ENCODE measurements at places on chromosomes 1 and 21.

GRCh38 chr21:36015045-36015444 is 45.3 kb downstream of the SETD4 start:
- no peak for DNase-seq

DNA sequence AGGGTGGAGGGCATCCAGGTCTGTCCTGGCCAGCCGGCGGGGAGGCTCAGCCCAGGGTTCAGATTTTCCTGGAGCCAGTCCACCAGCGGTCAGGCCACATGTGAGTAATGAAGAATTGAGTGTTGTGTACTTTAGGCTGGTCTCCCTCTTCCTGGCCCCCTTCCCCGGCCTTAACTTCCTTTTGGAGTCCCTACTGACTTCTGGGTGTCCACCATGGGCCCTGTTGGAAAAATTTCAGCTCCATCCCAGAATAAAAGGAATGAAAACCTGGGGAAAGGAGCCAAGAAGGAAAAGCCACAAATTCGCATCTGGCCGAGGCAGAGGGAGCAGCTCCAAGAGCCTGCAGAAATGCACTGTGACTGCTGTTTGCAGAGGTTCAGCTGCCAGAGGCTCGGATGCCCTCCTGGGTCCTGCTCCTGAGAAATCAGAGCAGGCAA is 35.5 kb upstream of the HHAT start:
- DNase-seq, result no peak

GRCh38 chr1:40094466-40095110 is 2.5 kb downstream of the PPT1 start:
- no peak for DNase-seq

DNA sequence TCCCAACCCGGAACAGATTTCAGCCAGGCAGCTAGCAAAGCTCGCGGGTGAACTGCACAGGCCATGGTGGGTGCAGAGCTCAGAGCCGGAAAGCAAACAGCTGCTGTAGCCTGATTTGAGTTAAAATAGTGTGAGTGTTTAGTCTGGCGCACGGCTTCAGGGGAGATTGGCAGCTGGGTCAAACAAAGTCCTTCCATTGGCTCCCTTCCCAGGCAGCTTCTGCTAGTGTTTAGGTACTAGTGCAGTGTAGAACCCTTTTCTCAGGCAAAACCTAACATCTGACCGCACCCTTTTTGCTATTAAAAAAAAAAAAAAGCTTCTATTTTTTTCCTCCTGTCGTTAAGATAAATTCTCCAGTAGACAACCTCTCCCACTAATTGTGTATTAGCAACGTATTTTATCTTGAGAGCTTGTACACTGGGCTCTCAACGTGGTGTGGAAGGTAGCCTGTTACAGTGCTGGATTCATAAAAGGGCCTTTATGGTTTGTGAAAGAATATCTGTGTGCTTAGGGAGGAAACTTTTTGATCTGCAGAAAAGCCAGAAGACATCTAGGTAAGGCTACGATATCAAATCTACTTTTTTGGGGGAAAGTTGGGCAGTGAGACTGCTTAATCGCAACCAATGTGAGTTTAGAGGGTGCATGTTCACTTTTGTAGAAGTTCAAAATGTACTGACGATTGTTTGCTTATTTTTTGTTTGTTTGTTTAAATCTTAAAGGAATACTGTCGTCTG is 689.6 kb downstream of the USP25 start:
- no peak for DNase-seq

DNA sequence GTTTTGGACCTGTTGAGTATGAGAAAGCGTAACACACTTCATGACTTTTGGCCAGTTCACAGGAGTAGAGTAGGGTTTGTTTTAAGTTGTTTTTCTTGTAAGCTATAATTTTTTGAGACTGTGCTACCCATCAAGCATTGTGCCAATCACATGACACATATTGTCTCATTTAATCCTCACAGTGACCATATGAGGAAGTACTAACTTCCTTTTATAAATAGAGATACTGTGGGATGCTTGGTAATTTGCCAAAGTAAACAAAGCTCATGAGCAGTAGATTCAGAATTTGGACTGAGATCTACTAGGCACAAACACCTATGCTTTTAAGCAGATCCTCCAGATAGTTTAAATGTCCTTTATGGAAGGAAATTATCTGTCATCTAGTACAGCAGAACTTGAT is 178.3 kb downstream of the CACNA1E start:
- no peak for DNase-seq

DNA sequence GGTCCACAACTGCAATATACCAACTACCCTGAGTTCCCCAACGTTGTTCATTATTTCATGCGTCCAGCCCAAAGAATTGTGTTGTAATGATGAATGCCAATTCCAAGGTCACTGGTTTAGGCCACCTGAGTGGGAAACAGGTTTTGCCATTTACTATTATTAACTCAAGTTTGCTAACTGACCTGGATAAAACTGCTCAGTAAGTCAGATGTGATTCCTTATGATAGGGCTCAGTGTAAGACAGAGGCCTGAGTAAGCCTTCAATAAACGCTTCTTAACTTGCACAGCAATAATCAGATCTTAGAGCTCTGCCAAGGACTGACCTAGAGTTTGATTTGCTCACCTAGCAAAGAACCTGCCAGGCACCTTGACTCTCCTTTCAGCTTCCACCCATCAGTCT is 10.0 kb downstream of the PUM1 start:
- no peak for DNase-seq

GRCh38 chr1:243346016-243346415 is 90.2 kb downstream of the SDCCAG8 start:
- no peak for DNase-seq

- no peak for DNase-seq
These were observed 5.3 kb downstream of the UHMK1 start for GRCh38 chr1:162502928-162503327.

DNA sequence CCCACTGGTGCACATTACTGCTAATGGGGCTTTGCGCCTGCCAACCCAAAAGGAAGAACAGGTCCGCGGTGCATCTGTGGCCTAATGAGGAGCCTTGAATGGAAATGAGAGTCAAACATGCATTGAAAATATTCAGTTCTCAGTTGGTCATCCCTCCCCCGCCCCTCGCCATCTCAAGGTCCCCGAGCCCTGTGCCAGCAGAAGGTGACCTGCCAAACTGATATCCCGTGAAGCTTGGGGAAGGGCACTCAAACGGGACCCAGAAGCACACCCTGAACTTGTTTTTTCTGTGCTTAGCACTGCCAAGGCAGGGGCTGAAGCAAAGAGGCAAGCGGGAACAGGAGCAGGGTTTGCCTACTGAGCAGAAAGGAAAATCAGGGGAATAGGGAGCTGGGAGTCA is 67.9 kb upstream of the ZNF648 start:
- no peak for DNase-seq

GRCh38 chr1:212432272-212432660 is 454 bp upstream of the NENF start:
- DNase-seq, result no peak

Measured in SIG-M5 (cell line).